Omental fat pad (tissue), 4 donors: ENCODE measurements at places on chromosomes 4 and X.

GRCh38 chr4:168797194-168797593, 212.9 kb downstream of the CBR4 start:
- DNase-seq = no peak

DNA sequence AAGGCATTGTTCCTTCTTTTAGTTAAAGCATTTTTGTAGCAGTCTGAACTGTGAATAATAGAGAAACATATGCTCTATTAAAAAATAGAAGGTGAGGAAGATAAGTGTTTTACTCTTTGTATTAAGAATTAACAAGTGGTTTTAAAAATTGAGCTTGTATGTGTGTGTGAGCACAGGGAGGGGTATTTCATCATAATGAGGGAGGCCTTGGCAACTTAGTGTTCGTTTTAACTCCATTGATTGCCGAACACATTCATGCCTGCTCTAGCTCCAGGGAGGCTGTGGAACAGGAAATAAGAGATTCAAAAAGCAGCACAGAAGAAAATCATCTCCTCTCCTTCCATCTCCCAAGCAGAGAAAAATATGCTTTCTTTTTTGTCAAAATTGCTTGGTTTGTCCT, 14.8 kb downstream of the SHROOM3 start:
- DNase-seq = no peak

GRCh38 chr4:188612659-188613058, 473.4 kb downstream of the TRIML1 start:
- no peak for DNase-seq

DNA sequence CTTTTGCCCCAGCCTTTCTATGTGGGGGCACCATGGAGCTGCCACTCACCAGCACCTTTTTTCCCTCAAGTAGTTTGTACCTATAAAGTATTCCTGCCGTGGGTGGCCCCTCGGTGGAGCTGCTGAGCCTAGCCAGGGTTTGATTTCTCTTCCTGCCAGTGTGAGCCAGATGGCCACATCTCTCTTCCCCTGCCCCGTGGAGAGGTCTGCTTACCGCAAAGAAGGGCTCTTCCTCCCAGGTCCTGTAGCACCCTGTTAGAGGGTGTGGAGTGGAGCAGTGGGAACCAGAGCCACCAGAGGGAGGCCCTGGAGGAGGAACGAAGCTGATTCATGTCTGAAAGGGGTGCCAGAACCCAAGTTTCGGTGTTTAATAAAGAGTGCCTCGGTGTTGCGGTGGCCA, 95.4 kb downstream of the PTTG2 start:
- DNase-seq = no peak

DNA sequence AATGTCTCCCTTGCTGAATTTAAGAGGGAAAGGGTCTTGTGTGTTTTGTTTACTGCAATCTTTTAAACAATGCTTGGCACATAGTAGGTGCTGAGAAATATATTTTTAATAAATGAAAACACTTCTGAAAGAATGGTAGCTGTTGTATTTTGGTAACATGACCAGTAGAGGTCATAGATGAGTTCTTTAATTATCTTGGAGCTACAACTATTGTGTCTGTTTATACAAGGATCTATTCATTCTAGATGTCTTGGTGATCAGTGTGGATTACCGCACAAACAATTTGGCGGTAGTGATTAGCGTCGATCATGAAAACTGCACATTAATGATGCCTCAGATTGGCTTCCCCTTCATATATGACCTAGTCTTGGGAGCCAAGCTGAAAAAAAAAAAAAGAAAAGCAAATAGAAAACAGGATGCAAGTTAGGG, 21.4 kb upstream of the SCRG1 start:
- DNase-seq = no peak

DNA sequence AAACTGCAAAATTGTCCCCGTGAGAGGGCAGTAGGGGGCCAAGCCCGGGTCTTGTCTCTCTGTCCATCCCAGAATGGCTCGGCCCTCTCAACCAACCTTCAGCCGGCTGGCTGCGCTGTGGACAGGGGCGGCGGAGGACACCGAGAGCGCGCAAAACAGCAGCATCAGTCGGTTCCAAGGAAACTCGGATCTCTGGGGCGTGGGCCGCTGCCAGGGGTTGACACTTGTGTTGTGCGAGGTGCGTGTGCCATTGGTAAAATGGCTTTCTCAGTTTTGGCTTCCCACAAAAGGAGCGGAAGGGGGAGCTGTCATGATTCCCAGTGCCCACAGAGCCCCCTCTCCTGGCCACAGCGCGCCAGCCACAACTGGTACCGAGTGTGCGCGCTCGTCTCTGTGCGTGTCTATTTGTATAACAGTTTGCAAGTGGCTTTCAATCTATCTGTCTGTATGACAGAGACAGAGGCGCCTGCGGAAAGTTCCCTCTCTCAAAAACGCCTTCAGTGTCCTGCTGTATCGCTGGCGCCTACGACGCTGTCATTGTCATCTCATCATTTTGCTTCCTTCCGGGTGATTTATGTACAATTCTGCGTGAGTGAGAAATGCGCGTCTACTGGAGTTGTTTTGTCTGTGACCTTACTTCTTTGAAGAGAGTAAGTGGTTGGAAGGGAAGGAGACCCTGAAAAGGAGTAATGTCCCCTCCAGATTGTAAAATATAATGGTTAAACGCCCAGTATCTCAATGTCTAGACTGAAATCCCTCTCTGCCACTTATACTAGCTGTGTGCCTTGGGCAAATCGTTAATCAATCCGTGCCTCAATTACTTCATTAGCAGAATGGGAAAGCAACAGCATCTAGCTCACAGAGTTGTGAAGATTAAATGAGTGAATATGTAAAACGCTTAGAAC, 1.8 kb downstream of the DKK2 start:
- no peak for DNase-seq

GRCh38 chr4:84878090-84878489, 88.4 kb downstream of the WDFY3 start:
- DNase-seq = no peak

- DNase-seq = no peak
Observed at GRCh38 chrX:132491191-132491590, 2.4 kb upstream of the MBNL3 start.

GRCh38 chrX:104254442-104255115, at the start of gene ESX1:
ESX1 (minus strand) TSS chrX:104254933; CDS start chrX:104254849, 84 bp downstream.
- DNase-seq = no peak

- DNase-seq = no peak
Observed at GRCh38 chr4:13647031-13647430, 19.5 kb upstream of the BOD1L1 start.
